COR-L47 (cell line): ENCODE measurements at places on chromosomes 12 and 14.
A peak's percentile ranks its signal among the peaks of the same experiment; 100 is the strongest.

DNA sequence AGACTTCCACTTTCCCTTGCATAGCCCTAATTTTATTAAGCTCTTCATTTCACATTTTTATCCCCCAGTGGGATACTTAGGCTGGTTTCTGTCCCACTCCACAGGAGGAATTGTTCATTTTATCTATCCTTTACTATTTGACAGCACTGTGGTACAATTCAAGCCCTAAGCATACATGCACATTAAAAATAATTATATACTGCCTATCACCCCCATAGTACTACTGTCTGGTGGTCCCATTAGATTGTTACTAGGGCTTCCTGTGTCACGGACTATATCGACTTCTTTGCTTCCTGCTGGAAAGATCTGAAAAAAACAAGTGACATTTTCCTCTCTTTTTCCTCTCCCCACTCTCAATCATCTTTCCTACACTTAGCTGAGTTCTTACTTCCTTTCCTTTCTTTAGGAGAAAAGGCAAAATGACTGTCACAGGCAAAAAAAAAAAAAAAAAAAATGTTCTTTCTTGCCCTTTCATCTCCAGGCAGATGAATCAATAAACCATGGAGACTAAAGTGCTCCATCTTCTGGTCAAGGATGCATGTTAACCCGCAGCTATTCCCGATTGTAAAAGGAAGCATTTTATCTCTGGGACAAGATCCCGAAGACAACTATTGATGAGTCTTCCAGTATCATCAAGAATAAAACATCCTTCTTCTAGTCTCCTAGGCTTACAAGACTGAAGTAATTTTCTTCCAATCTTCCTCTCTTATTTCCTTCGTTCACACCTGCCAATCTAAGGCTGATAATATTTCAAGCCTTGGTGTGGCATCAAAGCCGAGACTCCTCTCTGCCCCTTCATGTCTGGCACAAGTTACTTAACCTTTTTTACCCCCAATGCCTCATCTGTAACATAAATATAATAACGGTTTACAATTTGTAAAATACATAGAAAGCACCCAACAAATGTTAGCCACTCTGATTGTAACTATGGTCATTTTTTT, 94.4 kb upstream of the PLEKHG7 start:
- peak; percentile 3 for DNase-seq

- no peak for DNase-seq
Measured at GRCh38 chr14:99758121-99758821, 34.9 kb upstream of the EML1 start.

GRCh38 chr14:24122898-24123297, 7.6 kb upstream of the FITM1 start:
- DNase-seq, result no peak

DNA sequence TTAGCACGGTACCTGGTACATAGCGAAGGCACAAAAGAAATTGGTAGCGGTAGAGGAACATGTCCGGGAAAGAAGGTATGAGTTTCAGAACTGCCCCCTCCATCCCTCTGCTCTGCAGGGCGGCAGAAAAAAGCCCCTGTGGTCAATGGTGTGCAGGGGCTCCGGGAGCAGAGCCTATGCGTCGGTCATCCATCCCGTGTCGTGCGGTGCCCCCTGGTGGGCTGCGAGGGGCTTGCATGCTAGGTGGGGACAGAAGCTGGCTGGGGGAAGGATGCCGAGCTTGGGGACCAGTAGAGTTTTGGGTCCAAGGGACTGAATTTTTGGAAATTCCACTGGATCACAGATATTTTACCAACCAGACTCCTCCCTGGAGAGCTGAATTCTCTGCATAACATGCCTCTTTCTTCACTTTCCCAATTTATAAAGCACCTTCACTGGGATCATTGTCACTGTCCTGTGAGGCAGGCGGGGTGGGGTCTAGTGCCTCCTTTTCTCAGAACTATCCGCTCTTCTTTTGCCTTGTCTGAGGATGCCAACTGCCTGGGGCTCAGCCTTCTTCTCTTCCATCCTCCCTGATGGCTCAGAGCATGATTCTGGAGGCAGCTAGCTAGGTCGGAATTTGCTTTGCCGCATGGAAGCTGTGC, 148.7 kb downstream of the SMOC1 start:
- DNase-seq, result peak; percentile 48

- no peak for DNase-seq
Measured at GRCh38 chr12:110923192-110923591, 2.8 kb upstream of the MYL2 start.

DNA sequence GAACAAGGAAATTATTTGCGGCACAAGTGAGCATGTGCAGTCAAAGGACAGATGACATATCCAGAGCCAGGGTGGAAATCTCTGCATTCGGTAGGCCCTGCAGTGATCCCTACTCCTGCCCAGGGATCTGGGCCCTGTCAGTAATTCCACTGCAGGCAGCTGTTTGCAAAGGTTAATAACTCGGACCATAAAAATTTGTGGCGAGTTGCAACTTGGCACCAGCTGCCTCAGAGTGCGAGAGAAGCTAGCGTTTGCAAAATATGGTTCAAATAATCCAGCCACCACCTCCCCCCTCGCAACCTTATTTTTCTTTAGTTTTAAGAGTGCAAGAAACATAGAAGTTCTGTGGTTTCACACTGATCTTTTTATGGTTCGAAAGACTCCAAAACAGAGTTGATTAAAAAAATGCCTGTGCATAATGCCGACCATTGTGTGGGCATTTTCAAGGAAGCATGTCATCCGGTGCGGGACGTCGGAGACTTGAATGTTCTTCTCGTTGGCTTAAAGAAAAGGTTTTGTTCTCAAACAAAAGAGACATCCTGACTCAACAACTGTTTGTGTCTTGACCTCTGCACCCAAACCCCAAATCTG, 224.5 kb downstream of the BCL11B start:
- DNase-seq, result no peak

DNA sequence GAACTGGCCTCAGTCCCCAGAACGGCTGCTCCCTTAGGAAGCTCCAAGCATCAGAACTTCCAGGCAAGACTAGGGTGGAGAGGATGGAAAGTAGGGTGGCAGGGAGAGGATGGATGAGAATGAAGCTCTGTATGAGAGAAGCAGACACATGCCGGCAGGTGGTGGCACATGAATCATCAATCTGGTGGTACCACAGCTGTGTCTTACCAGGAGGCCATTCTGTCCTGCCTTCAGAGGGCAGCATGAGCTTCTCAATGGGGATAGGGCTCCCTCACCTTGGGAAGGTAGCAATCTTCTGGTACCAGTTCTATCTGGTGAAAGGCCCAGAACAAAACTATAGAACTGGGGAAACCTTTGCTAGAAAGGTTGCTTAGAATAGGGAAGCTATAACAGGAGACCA, 55.4 kb upstream of the PYGL start:
- DNase-seq, result no peak

DNA sequence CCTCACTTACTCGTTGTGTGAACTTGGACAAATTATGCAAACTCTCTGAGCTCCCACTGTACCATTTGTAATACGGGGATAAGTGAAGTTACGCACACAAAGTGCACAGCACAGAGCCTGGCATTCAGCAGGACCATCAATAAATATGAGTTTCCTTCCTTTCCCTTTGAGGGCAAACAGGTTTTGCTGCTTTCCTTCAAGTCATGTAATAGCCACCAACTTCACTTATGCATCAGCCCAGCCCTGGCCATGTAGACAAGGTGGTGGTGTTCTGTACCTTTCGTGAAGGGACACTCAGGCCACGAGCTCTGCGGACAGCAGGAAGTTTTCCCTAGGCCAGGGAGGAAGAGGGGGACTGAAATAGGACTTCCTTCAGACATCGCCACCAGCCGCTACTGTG, 272.7 kb downstream of the CACNA1C start:
- DNase-seq, result no peak

DNA sequence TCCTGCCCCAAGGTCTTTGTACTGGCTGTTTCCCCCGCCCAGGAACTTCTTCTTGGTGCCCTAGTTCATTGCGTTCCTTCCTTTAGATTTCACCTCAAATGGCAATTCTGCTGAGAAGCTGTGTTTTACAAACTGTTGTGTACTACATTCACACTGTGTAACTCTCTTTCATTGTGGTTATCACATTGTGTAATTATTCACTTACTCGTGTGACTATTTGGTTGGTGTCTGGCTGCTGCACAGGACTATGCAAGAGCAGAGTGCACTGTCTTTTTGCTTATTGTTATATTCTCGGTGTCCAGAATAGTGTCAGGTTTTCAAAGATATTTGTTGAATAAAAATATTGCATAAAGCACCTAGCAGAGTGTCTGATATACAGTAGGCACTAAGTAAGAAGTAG, 177.2 kb upstream of the PRICKLE1 start:
- DNase-seq, result no peak

DNA sequence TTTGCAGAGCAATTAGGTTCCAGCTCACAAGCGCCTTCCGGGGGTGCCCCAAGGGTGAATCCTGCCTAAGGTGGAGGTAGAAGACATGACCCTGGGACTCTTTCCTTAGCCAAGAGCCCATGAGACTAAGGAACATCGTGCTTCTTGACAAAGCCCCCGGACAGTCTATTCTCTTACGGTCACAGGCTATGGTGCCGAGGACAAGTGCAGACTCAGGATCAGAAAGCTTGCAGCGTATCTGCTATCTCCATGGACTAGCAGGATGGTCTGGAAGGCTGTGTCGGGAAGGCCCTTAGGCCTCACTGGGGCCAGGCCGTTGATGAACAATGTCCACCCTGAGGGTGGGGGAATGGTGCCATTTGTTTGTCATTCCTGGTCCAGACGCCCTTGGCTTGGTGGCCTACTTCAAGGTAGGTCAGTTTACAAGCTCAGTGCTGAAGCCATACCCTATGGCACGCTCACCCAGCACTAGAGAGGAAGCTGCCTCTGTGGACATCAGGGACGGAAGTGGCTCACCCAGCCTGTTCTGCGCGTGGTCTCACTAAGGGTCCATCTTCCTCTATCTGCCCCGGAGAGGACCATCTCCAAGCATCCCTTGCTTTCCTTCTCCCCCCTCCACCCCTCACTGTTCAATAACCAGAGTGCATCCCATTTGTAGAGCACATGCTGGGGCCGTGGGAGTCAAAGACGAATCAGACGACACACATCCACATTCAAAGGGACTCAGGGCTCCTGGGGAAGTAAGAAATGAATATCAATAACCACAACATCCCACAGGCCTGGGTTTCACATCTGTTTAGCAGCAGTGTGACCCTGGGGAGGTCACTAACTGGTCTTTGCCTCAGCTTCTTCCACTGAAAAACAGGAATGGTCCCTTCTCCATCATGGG, 45.0 kb upstream of the IQSEC3 start:
- DNase-seq, result no peak

- DNase-seq, result no peak
Measured at GRCh38 chr14:66206554-66206953, 279.6 kb upstream of the CCDC196 start.

DNA sequence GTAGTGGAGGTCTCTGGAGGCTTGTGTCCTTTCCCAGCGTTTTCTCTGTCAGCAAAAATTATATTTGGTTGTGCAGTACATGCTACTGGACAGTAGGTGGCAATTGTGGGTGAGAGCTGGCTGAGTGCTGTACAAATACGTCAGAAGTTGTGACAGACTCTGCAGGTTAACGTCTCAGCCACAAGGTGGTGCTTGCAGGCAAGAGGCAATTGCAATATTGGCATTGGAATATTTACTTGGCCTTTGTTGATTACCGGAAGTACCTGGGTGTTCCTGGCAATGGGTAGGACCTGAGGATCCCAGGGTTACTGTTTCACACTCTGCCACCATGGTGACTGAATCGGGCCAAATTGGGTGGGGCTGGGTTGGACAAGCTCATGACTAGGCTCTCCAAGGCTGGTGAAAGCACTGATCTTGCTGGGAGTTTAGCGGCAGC, 333.9 kb upstream of the LMO3 start:
- peak; percentile 11 for DNase-seq

DNA sequence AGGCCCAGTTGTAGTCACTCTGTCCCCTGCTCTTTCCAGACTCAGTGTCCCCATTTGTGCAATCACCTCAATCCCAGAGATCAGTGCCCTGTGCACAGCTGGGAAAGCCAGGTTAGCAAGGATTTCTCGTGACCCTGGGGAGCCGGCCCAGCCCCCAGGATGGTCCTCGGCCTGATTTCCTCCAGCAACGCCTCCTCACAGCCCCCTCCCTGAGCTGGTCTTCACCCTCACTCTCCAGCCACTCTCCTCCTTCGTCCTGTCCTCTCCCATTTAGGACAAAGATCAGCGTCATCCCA, 194.8 kb upstream of the C14orf180 start:
- DNase-seq, result no peak

GRCh38 chr12:60494244-60494643, 898.4 kb downstream of the SLC16A7 start:
- peak; percentile 40 for DNase-seq

DNA sequence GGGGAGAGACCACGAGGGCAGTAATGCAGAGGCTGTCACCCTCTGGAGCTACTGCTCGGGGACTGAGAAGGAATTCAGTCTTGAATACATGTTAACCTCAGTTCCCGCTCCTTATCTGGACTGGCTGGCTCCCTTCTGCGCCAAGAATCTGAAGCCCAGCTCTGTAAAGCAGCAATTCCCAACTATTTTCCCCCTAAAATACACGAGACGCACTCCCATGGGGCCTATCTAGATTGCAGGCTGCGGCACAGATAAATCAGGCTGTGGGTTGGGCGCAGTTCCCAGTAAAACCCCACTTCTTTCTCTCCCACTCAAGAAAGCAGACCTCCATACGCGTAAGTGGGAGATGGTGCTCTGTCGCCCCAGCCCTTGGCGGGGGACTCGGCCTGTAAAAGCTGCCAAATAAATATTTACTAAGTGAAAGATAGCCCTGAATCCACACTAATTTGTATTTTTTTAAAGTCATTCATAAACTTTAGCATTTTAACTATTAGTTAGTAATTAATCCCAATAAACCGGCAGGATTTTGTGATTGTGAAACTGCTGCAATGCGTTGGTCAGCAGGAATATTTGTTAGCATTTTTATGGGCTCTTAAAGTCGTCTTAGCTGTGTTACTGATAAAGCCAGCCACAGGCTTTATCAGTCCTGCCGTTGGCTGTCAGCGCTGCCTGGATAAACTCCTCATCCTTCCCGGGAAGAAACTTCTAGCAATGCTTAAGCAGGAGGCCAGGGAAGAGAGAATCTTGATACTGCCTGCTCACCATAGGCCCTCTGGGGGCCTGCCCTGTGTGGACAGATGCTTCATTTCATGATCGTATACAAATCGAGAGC, 17.8 kb downstream of the FBXL14 start:
- DNase-seq, result no peak

DNA sequence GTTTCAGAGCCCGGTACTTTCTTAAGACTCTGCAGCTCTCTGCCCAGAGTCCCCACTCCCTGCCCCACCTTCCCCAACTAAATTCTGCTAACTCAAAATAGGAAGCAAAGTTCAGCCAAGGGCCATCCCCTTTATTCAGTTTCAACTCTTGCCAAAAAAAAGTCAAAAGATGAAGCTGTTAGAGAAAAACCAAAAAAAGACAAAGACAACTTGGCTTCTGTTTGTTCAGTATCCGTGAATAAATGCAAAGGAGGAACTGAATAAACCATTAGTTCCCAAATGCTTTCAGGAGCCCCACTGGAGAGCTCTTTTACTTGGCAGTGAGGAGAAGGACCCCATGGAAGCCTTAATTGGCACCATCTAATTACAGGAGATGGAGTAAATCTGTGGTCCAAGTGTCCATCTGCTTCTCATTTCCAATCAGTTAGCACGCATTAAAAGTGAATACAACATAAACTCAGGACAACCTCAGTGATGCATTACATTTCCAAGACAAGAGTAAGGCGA, 155.4 kb upstream of the GZMB start:
- no peak for DNase-seq
